ENCODE measurements at places on chromosomes 6 and 20.
A peak's percentile ranks its signal among the peaks of the same experiment; 100 is the strongest.

DNA sequence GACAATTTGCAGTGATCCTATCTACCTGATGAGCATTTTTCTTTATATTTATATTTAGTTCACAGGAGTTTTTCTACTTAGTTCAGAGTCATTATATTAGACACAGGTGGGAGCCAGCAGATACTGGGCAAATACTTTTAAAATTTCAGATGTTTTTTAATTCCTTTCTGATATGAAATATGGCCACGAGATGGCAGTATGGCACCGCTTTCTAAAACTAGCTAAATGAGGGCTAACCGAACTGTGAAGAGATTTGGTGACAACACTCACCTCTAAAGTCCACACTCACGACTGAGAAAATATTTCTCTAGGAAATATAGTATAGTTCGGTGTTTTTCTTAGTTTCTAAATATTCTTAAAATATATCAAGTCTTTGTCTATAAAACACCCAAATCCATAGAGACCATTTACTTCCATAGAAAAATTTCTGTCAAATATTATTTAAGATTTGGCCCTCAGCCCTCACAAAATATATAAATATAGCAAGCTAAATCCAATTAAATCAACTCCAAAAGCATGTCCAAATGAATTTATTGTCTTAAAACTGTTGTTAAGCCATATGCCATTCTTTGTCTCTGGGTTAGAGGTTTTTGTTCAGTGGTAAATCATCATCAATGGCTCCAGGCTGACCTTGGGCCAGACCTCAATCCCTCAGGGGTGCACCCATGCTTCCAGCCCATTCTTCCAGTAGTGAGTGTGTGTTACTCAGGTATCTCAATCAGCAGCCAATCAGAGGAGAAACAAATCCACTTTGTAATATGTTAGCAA, 63.6 kb downstream of the HUS1B start:
- peak; percentile 5 for DNase-seq

- no peak for DNase-seq
Measured at GRCh38 chr20:4875578-4876067, 125.7 kb downstream of the SLC23A2 start.

DNA sequence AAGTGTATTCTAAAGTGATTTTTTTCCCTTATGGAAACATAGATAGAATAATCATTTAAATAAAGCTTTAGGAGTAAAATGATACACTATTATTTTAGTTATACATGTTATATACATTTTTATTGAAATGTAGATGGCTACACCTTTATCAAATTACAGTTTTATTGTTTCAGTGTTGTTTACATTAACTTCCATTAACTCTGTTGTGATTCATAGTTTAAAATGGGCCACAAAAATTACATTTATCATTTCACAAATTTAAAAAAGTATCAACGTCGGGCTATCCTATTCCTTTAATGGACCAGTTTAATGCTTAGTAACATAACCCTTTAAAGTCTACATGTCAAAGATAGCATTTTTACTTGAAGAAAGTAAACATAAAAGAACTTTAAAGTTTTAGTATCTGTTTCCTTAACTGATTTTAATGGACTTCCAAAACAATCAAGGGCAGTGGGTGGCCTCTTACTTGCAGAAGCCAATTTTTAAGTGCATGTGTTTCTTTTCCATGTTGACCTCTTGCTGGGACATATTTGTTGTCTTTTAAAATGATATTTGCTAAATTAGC, 47.8 kb upstream of the FLRT3 start:
- no peak for DNase-seq

GRCh38 chr6:33904050-33904746, 100.4 kb upstream of the MLN start:
- no peak for DNase-seq

DNA sequence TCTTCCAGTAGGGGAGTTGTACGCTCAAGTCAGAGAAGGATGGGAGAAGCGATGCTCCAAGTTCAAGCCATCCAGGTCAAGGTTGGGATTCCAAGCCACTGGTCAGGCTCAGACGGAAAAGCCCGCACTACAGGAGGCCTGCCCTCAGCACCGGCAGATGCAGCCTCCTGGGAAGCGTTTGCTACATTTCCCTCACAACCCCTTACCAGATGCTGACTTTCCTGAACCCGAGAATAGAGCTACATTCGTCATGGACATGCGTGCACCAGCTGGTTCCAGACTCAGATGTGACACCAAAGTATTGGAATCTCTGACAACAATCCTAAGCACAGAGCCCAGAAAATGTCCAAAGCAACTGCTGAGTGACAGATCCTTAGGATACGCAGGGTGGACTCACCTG, 174.8 kb downstream of the SASH1 start:
- DNase-seq: no peak

DNA sequence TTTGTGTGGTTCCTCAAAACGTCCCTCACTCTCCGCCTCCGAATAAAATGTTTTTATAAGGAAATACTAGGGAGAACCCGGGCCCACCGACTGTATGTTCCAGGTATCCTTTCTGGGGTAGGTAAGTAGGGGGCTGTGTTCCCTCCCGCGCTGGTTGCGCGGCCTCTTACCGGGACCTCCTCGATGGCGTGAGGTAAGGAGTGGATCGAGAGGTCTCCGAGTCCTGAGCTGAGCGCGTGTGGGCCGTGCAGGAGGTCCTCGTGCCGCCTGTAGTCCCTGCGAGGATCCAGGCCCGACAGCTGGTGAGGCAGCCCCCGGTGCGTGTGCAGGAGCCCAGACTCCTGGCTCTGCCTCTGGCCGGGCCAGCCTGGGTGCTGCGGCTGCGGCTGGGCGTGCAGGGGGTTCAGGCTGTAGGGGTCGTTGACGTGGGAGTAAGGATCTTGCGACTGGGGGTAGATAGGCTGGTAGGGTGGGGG, 5.1 kb downstream of the TFAP2A start:
- no peak for DNase-seq

- no peak for DNase-seq
Measured at GRCh38 chr6:63637865-63638445, 2.4 kb downstream of the PHF3 start.

GRCh38 chr20:4459081-4459480, 262.6 kb upstream of the PRND start:
- no peak for DNase-seq

- DNase-seq: no peak
Measured at GRCh38 chr20:7231303-7231702, 463.8 kb downstream of the BMP2 start.

GRCh38 chr20:10719740-10720385, 46.1 kb upstream of the JAG1 start:
- DNase-seq: no peak

GRCh38 chr6:138885156-138885819, 89.4 kb downstream of the ECT2L start:
- DNase-seq: no peak

DNA sequence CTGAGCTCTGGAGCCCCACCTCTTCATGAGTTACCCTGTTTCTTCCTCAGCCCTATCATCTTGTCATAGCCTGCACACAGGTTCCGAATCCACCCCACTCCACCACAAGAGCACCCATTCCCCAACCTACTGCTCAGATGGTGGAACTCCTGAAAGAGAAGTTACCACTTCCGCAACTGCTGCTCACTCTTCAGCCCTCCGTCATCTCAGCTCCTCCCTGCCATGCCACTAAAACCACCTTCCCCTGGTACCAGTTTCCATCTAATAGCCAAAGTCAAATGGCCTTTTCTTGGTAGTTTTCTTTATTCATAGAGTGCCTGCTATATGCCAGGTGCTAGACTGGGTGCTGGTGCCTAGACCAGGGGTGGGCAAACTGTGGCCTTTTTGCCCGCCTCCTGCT, 3.9 kb downstream of the RAB22A start:
- no peak for DNase-seq

DNA sequence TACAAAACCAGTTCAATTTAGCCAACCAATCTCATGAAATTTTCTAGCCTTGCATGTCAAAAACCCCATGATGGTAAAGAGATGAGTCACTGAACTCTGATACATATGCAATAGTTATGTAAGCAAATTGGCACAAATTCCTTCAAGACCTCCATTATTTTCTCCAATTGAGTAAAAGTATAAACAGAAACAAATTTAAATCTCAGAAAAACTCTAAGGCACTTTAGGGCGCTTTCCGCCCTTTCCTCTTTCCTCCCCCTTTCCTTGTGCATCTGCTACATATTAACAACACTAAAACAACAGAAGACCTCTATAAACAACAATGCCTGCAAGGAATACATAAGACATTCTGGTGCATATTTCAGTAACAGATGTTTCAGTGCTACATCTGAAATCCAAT, 48.5 kb downstream of the KIF13A start:
- DNase-seq: no peak

GRCh38 chr6:101728388-101728787, 334.9 kb downstream of the GRIK2 start:
- no peak for DNase-seq

- no peak for DNase-seq
Measured at GRCh38 chr6:132969196-132969595, 154.8 kb downstream of the RPS12 start.

- DNase-seq: no peak
Measured at GRCh38 chr6:52491203-52492069, 71.3 kb downstream of the EFHC1 start.

DNA sequence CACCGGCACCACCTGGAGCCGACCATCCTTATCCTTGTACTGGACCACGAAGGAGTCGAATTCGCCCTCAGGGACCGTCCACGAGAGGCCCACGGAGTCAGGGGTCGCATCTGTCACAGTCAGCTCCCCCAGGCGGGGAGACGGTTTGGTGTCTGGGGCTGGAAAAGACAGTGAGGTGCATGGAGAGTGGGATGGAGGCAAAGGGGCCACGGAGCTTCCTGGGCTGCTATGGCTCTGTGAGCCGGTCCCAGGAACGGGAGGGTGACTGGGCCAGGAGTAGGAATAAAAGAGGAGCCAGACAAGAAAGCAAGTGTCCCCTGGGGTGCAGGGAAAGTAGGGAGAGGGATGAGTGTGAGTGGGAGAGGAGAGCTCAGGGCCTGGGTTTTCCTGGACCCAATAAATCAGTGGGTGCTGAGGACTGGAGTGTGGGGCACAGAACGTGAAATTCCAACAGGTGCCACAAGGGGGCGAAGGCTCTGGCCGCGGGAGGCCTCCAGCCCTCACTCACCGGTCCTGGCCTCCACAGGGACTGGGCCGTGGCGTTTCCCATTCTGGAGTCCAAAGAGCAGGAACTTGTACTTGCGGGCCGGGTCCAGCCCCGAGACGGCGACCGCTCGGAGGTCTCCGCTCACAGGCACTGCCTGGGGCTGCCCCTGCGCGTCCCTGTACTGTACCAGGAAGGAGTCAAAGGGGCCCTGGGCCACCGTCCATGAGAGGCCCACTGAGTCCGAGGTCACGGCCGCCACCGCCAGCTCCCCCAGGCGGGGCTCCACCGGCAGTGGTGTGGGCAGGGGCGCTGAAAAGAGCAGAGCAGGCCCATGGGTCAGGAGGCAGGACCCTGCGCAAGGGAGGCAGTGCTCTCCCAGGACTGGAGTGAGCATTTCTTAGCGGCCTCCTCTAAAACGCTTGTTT, 9.9 kb downstream of the CYP21A2 start:
- peak; percentile 6 for DNase-seq

- no peak for DNase-seq
Measured at GRCh38 chr6:111566222-111566734, 39.4 kb downstream of the TRAF3IP2 start.

DNA sequence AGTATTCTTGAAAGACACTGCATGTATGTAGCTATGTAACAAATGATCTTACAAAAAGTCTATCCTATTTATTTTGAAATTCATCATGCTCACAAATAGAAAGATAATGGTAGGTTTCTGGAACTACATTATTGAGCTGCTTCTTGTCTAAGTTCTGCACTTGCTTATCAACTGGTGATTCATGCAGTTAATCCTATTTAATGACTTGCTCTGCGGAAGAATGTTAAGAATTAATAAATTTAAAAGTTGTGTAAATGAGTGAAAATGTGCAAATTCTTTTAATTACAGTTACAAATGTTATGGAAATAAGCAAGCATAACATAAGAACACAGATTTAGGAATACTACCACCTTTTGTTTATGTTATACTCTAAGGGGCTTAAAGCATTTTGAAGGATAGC, 67.1 kb upstream of the MCM9 start:
- no peak for DNase-seq

GRCh38 chr6:25898289-25898977, 24.4 kb upstream of the SLC17A3 start:
- DNase-seq: no peak

GRCh38 chr6:117463762-117464665, 18.5 kb upstream of the DCBLD1 start:
- DNase-seq: no peak

- DNase-seq: no peak
Measured at GRCh38 chr6:43924222-43924702, 154.3 kb downstream of the VEGFA start.

GRCh38 chr6:139334806-139335446, 39.5 kb downstream of the CITED2 start:
- peak; percentile 89 for DNase-seq

DNA sequence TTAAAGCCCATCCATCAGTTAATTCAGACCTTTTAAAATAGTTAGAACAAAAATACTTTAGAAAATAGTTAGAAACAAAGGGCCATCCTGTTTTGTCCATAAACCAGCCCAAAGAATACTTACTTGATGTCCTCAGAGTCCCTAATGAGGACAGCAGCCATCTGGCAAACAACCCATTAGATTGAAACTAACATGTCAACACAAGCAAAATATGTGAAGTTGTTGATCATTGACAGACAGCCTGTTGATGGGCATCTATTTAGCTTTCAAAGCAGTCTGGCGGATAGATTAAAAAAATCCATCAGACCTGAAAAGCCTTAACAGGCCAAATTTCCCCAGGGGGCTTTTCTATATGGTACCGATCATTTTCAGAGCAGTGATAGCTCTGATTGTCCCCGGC, 154.2 kb upstream of the TSHZ2 start:
- no peak for DNase-seq

- DNase-seq: no peak
Measured at GRCh38 chr20:6401893-6402557, 279.2 kb upstream of the FERMT1 start.

DNA sequence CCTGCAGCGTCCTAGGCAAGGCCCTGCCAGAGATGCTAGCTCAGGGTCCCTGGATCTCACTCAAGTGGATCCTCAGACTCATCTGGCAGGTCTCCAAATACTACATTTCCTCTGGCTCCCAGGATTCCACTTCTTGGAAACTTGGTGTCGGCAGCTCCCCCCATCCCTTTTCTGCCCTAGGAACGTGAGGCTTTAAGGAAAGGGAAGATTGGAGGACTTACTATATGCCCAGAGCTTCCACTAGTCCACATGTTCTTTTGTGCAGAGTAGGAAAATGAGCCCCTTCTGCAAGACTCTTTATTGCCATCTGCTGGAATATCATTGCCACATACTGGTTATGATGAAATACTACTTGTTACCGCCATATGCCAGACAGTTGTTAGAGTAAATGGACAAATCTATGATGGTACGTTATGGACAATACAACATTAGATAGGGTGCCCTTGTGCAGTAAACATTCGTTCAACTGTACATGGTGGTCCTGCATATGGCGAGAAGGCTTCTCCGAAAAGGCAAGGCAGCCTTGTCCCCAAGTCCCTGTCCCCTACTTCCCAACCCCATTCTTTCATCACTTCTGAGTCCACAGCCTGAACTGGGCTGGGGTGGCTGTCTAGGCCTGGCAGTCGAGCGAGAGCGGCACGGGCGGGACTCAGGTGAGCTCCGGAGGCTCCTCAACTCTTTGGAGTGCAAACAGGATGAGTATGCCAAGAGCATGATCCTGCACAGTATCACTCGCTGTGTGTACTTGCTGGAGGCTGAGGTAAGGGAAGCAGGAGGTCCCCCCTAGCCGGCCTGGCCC, 780 bp downstream of the ARMC12 start:
- no peak for DNase-seq

- peak; percentile 77 for DNase-seq
Measured at GRCh38 chr6:72984981-72985665, 240.2 kb downstream of the KHDC1L start.

GRCh38 chr6:129516787-129517186, 193.2 kb downstream of the ARHGAP18 start:
- DNase-seq: no peak

GRCh38 chr6:170294813-170295509, 4.1 kb upstream of the DLL1 start:
- no peak for DNase-seq

Measured in GM04503 (cell line).